ENCODE measurements at places on chromosomes 7 and 10.
A peak's percentile ranks its signal among the peaks of the same experiment; 100 is the strongest.

- DNase-seq, result peak; percentile 40
Measured at GRCh38 chr7:47454069-47454973, 127.6 kb downstream of the TNS3 start.

DNA sequence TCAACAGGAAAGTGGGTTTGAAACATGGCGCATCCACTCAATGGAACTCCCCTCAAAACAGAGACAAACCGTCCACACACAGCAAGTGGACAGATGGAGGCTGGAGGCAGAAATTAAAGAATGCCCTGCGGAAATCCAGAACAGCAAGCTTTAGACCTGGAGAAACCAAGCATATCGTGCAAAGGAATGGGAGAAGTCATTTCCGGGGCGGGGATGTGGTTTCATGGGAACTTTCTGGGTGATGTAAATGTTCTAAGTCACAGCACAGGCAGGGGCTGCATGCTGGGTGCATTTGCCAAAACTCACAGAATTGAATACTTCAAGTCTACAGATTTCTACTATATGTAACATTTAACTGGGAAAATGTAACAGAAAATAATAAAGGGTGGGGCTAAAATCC, 213.0 kb downstream of the PTPRN2 start:
- DNase-seq, result no peak

GRCh38 chr7:32616625-32617024, 121.3 kb downstream of the AVL9 start:
- DNase-seq, result peak; percentile 77

DNA sequence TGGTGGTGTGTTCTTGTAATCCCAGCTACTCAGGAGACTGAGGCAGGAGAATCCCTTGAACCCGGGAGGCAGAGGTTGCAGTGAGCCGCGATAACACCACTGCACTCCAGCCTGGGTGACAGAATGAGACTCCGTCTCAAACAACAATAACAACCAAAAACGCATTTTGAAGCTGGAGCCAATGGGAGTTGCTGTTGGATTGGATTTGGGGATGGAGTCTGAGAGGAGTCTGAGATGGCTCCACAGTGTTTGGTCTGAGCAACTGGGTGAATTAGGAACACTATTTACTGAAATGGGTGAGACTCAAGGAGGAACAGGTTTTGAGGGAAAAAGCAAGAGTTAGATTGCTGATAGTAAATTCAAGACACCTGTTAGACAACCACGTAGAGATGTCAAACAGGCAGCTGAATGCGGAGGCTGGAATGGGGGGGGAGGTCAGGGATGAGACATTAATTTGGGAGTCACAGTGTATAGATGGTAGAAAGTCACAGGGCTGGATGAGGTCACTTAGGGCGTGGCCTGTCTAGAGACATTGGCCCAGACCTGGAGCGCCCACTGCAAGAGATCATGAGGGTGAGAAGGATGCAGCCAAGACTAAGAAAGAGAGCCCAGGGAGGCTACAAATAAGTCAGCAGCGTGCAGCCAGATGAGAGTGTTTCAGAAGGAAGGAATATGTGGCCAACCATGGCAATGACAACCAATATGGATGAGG, 56.4 kb downstream of the CYCS start:
- DNase-seq, result peak; percentile 14

- no peak for DNase-seq
Measured at GRCh38 chr10:488933-489215, 200.6 kb downstream of the DIP2C start.

DNA sequence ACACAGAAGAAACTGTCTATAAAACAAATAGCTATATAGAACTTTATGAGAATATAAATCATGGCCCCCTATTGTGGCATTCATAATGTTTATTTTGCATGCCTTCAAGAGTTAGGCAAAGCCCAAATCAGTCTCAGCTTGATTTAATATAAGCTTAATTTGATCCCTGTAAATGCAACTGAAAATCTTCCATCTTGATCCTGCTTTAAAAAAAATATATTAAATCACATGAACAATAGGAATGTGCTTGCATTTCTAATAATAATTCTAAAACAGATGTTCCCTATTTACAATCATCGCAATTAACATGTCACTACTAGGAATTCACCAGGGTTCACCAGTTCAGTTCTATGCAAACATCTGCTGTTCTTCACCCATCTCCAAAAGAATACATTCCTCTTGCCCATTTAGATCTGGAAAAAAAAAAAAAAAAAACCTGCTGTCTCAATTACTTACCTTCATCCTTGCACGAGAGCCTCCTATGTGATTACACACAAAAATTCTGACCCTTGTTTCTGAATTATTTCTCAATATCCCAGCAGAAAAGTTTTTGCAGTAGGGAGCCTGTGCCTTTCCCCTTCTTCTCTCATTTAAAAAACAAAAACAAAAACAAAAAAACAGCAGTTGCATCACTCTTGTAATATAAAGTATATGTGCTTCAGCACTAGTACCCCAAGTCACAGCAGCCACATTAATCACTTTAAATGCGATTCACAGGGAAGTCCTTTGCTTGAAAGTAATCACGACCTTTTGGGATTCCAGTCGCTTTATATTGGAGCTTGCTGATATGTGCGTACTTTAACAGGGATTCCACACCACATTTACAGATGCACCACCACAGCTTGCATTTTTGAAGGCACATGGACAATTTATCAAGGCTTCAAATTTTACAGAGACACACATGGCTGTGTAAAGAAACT, 194.8 kb upstream of the KMT2E start:
- DNase-seq, result no peak

GRCh38 chr7:1422512-1423263, 36.6 kb downstream of the MICALL2 start:
- DNase-seq, result no peak

GRCh38 chr10:30068492-30069223, 9.3 kb upstream of the JCAD start:
- DNase-seq, result no peak

DNA sequence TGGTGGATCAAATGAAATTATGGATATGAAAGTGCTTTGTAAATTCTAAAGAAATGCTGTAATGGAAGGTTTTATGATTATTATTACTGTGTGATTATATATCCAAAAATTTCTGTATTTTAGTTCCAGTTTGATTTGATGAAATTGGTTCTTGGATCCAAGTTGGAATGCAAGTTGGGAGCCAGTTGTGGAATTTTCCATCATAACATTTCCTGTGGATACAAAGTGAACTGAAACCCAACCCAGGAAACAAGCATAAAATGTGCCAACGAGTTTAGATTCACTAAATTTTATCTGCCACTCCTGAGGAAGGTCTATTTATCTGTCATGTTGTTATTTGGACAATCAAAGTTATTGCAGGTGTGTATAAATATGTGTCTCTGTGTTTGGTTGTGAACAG, 131.4 kb upstream of the MDFIC start:
- no peak for DNase-seq

DNA sequence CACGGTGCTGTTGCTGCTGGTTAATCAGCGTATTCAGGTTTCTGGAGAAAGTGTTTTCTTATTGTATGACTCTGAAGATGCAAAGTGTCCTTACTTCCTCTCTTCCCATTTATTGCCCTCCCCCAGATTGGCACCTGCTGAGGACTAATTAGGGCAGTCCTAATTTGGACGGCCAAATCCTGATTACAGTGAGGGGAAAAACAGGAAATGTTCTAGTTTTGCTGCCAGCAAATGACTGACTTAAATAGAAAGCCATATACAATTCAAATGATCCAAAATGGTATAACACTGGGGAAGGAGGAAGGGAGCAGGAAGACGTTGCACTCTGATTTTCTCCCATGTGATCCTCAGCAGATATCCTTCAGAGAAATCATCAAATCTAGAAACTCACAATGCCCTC, 222.4 kb upstream of the LRGUK start:
- no peak for DNase-seq

- DNase-seq, result peak; percentile 58
Measured at GRCh38 chr10:127398140-127398970, 150.8 kb upstream of the NPS start.

GRCh38 chr7:132941428-132941827, 140.5 kb downstream of the CHCHD3 start:
- DNase-seq, result no peak

GRCh38 chr10:24360282-24361127, 151.6 kb downstream of the KIAA1217 start:
- peak; percentile 76 for DNase-seq

DNA sequence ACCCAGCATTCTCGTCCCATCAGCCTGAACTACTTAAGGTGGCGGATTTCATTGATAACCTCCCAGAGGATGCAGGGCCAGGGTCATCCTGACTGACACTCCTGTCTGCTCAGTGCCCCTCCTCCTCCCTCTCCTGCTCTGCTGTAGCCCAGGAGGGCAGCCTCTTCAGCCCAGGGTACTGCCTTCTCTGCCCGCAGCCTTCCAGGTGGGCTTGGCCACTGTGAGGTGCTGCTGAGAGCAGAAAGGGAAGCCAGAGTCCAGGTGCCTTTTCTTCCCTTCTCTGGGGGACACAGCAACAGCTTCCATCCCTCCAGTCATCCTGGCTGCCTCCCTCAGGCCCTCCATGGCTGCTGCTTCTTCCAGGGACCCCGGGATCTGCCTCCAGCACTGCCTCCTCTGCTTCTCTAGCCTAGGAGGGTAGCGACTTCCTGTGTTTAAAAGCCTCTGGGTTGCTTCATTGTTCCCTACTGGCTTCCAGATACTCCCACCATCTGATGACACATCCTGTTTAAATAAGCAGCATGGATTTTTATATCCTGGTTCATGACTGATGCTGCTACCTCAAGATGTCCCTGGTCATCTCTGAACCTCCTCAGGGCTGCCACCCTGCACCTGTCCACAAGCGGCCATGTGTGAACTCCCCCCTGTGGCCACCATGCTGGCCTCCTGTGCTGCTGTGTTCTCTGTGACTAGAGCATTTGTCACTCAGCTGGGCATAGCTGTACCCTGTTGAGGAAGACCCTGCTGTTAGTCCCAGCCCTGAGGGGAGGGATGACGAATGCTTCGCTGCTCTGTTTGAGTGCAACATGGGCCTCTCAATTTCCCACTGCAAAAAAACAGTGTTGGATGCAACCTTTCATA, 55.8 kb downstream of the AKR1C4 start:
- DNase-seq, result peak; percentile 14

DNA sequence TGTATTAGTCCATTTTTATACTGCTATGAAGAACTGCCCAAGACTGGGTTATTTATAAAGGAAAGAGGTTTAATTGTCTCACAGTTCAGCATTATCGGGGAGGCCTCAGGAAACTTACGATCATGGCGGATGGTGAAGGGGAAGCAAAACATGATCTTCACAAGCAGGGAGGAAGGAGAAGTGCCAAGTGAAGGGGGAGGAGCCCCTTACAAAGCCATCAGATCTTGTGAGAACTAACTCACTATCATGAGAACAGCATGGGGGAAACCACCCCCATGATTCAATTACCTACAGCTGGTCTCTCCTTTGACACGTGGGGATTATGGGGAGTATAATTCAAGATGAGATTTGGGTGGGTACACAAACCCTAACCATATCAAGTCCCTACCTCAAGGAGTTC, 85.4 kb downstream of the JAZF1 start:
- no peak for DNase-seq

- DNase-seq, result no peak
Measured at GRCh38 chr7:132269718-132270117, 306.6 kb downstream of the PLXNA4 start.

GRCh38 chr7:126715076-126715475, 537.7 kb downstream of the GRM8 start:
- no peak for DNase-seq

- DNase-seq, result no peak
Measured at GRCh38 chr7:74501298-74501697, 47.6 kb downstream of the GTF2IRD1 start.

DNA sequence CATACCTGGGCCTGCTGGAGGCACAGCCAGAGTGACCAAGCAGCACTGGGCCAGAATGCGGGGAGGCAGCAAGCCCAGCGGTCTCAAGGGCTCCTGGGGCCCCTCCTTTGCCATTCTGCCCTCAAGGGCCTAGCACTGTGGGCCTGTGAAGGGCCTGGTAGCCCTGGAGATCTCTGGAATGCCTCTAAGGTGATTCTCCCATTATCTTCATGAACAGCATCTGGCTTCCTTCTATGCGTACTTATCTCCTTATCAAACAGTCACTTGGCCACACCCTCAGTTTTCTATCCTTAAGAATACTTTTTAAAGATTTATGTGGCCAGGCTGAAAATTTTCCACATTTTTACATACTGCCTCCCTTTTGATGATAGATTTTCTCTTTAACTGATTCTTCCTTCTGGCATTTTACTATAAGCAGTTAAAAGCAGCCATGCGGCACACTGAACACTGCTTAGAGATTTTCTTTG, 67.5 kb upstream of the CCNY start:
- no peak for DNase-seq

- DNase-seq, result no peak
Measured at GRCh38 chr10:65394502-65395297, 1531.1 kb upstream of the LRRTM3 start.

- DNase-seq, result no peak
Measured at GRCh38 chr10:22649390-22649841, 65.0 kb downstream of the PIP4K2A start.

- peak; percentile 88 for DNase-seq
Measured at GRCh38 chr7:41027428-41028115, 675.3 kb downstream of the INHBA start.

DNA sequence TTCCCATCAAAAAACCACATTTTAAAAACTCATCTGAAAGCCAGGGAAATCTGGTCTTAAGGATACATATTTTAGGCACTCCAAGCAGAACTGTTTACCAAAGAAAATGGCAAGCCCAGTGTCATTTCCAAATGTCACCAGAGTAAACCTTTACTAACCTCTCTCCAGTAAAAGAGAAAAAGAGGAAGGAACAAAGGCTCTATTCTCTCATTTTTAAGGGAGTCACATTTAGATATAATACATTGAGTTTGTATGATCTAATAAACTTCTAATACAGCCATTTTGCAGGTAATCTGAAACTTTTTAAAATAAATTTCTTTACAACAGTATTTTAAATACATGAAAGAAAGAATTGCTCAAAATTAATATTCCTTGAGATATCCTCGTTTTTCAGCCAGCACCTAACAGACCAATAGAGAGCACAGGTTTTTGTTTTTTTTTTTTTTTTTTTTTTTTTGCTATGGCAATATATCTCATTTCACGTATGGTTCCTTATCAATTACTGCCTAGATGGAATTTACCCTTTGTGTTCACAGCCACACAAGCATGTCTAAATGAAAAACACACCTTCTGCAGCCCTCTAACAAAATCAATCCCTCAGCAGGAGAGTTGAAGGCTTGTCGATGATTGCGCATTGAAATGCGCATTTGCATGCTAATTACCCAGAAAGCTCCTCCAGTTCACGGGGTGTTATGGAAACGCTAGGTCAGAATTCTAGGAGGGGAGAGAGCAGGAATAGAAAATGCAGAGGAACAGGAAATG, 39.8 kb upstream of the MSRB2 start:
- DNase-seq, result no peak

GRCh38 chr10:13349463-13350274, 1.6 kb upstream of the SEPHS1 start:
- DNase-seq, result peak; percentile 78

GRCh38 chr10:124122211-124122610, 28.8 kb upstream of the CHST15 start:
- no peak for DNase-seq

- no peak for DNase-seq
Measured at GRCh38 chr10:22733992-22734391, 19.6 kb upstream of the PIP4K2A start.

DNA sequence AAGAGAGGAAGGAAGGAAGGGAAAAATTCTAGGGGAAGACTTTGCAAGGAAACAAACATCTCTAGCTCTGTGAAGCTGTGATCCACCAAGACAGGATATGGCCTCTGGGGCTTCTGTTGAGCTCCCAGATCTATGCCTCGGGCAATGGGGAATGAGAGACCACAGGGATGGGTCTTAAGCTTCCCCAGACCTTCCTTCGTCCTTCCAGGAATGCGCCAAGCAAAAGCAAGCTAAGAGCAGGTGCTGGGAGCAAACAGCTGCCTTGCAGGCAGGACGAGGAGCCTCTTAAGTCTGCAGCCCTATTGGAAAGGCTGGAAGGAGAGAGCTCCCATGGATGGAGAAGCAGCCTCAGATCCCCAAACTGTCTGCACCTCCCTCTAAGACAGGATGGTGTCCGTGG, 21.9 kb upstream of the ELN start:
- DNase-seq, result no peak

Measured in AG20443 (cell line).